Umbilical cord (tissue), 2 donors: ENCODE measurements at places on chromosomes 5 and 9. TPM values are rescaled to one million over a fixed set of nuclear protein-coding genes. Genes with fewer than 3 reads are reported as not detected.

Gene EGR1
- 24.1 TPM for total RNA-seq

DNA sequence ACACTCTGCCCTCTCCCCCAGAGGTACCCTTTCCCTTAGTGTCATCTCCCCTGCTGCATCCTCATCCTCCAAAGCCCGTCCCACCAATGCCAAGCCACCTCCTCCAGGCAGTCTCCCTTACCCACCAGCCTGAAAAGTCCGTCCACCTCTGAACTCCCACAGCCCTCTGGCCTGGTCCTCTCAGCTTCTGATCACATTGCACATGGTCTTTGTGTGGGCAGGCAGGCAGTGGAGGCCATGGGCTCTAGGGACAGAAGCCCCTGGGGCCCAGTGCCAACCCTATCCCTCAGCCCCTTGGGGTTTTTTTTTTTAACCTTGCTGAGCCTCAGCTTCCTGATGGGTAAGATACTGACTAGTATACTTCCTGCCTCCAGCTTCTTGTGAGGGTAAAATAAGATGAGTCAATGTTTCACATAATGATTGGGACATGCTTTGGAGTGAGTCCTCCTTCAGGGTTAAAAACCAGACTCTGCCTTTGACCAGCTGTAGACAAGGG lies 19.4 kb downstream of the CSF1R start:
- DNase-seq: no peak

DNA sequence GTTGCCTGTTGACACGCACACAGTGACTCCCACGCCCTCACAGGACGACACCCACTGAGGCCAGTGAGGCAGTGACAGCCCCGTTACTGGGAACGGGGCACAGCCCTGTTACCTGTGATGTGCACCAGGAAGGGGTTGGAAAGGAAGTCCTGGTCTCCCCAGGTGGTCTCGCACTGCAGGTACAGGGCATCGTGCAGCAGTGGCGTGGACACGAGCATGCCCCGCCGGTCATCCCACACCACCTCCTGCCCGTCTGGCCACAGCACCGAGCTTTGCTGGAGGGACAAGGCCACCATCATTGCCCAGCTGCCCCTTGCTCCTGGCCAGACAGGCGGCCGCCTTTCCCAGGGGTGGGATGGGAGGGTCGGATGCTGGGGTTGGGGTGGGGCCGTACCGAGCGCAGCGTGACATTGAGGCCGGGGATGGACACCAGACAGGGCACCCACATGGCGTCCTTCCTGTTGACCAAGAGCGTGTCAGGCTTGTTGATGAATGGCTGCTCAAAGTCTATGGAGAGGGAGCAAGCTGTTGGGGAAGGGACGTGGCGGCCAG lies 19.5 kb downstream of the FLT4 start:
- no peak for DNase-seq

DNA sequence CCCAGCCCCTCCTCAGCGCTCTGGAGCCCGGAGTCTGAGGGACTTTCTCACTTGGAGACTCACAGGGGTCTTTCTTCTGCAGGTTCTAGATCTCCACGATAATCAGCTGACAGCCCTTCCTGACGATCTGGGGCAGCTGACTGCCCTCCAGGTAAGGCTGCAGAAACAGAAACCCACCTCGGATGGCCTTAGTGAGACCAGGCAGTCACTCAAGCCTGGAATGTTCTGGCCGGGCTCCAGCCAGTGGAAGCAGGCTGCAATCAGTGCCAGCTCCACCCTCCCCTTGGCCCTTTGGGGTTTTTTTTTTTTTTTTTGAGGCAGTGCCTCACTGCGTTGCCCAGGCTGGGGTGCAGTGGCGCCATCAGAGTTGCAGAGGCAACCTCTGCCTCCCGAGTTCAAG lies 7.6 kb downstream of the LRSAM1 start:
- no peak for DNase-seq

GRCh38 chr5:95520206-95520605 lies 34.6 kb downstream of the SKIC3 start:
- DNase-seq: no peak

DNA sequence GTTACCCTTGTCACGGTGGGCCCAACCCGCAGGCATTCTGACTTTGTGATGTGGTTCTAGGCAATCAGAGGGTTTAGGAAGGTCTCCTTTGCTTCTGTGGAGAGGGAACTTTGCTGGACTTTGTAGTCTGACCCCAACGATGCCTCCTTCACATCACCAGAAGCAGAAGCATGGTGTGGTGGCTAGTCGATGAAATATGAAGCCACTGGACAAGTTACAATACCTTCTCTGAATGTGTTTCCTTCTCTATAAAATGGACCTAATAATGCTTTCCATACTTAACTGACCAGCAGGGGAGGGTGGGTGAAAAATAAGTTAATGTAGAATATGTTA lies 607 bp downstream of the SPEF2 start:
- no peak for DNase-seq

- DNase-seq: no peak
These were observed 100.3 kb downstream of the ATG10 start for GRCh38 chr5:82072138-82072537.
